ENCODE measurements at places on chromosomes 5 and 9.

GRCh38 chr9:83999141-83999918 lies 18.7 kb downstream of the RMI1 start:
- no peak for DNase-seq

DNA sequence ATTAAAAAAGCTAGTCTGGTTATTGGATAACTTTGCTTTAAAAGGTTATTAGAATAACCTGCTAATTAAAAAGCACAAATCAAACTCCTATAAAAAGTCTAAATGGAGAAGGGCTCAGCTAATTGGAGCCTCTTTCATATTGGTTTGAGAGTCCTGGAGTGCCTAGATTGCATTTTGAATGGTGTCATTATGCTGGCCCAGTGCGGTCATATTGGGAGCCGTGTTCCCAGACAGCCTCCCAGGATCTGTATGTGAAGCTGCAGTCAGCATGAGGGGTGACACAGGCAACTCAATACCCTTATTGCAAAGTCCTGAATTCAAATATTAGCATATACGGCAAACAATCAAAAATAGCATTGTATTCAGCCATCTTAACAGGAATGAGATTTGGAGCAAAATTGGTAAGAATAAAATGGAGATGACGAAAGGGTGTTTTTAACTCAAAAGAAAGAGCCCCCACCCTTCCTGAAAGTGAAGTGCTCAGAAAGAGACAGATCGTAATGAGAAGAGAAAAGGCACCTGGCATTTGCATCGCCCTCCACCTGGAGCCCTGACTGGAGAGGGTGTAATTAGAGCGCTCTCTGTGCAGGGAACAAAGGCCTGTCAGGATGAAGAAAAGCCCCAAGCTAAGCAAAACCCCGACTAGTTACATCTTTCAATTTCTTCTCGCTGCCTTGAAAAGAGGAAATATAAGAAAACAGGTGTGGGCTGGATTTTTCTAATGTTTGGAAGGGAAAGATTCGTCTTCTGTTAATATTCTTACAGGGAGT lies 621.0 kb upstream of the ADAMTS16 start:
- DNase-seq, result no peak

DNA sequence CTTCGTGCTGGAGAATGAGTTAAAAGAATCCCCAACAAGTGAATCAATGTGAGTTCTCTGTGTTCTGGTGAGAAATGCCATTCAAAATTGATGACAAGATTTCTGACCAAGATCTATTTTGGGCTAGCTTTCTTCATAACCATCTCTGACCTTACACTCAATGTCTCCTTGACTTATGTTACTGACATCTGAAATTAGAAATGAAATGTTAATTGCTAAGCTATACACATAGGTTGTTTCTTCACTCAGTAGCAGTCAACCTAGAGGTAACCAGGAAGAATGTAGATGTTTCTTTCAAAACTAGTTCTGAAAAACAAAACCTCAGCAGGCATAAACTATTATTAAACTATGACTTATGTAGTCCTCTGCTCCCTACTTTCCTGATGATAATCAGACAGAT lies 2220.7 kb upstream of the C9orf72 start:
- DNase-seq, result no peak

DNA sequence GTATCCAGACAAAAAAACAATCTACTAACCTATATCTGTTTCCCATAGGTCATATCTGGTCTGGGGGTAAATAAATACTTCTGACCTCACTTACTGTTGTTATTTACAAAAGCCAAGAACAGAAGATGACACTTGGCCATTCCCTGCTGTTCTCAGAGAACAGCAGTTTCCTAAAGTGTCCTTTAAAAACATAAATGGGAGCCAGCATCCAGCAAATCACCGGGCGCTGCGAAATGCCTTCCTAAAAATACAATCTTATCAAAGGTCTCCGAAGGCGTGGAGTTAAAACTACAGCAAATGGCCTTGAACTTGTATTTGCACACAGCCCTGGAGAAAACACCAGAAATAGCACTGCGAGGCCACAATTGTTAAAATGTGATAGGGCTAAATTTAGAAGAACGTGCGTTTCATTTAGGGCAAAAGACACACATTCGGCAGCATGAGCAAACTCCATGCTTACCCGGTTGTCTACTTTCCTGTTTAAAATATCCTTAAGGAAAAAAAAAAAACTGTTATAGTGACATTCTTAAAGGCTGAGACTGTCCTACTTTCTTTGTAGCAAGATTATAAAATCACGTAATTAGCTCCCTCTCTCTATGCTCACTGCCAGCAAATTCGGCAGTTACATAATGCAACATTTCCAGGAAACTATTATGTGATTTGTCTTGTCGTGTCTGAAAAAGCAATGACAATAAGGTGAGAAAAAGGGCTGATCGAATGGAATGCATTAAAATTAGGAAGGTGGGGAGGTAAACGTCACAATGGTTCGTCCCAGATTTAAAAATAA lies 1.5 kb downstream of the NFIL3 start:
- no peak for DNase-seq

DNA sequence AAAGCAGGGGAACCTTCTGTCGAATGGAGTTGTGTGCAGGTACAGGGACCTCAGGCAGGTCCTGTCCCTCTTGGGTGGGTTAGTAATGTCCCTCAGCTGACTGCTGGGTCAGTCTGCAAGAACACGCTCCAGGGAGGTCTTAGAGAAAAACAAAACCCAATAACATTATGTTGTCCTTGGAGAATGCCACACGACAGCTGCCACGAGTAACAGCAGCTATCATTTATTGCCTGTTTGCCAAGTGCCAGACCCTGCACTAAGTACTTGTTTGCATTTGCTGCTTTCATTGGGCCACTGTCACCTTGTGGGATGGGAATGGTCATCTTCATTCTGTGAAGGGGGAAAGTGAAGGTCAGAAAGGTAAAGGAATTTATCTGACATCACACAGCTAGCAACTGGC lies 310.3 kb downstream of the SLIT3 start:
- DNase-seq, result no peak

All from RCC 7860 (cell line).